IMR-90 (cell line): ENCODE measurements at places on chromosomes 3 and 15. TPM values are rescaled to one million over a fixed set of nuclear protein-coding genes. Genes with fewer than 3 reads are reported as not detected.
A peak's percentile ranks its signal among the peaks of the same experiment; 100 is the strongest.

The C15orf39 gene
- 1.3 and 1.9 TPM in 2 replicates for total RNA-seq

The ACKR2 gene
- not detected in 2 replicates for total RNA-seq

The NPAP1 gene
- not detected in 2 replicates for total RNA-seq

The IDH2 gene
- total RNA-seq: 87.2 and 118 TPM in 2 replicates

The LDHAL6B gene
- not detected in 2 replicates for total RNA-seq

The RETNLB gene
- total RNA-seq: not detected in 2 replicates

The SYNPR gene
- not detected in 2 replicates for total RNA-seq

The TBC1D5 gene
- 53.6 and 57.0 TPM in 2 replicates for total RNA-seq

The PTX3 gene
- 96.7 and 97.9 TPM in 2 replicates for total RNA-seq

The IP6K2 gene
- 73.7 and 76.9 TPM in 2 replicates for total RNA-seq

DNA sequence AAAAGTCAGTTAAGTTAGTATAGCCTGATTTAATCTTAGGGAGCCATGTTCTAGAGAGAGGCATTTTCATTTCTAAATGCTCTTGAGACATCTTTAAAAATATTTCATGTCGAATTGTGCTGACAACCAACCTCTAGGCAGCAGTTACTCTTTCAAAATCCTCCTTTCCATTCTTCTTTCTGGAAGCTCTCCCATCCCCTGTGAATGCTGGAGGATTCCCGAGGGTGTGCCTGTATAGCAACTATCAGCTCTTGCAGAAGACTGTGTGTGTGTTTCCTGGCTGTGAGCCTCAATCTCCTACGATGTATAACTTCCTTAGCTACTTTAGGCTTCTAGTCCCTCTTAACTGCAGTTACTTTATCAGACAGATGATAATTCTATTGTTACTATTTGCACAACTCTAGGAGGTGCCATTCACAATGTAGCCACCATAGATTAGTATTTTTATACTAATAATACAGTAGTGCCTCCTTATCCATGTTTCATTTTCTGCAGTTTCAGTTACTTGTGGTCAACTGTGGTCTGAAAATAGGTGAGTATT is 250.3 kb downstream of the EDEM1 start:
- H3K4me3 ChIP-seq: no peak overlapping the region
- no peaks in the 10 kb centered on the region for H3K4me1 ChIP-seq
- no peak for DNase-seq

- peak; percentile 56 for DNase-seq
- H3K36me3 ChIP-seq: peaks cover 2% of the 10 kb centered on the region; the same call in 1 of the 2 replicates
Measured at GRCh38 chr3:57557085-57557537, 1.0 kb downstream of the PDE12 start.

GRCh38 chr3:185927501-185928200 is 10.2 kb downstream of the TRA2B start:
- no peak overlapping the region for H3K27ac ChIP-seq
- DNase-seq: no peak
- no peak overlapping the region for H3K4me3 ChIP-seq
- peaks cover 26% of the 10 kb centered on the region for H3K36me3 ChIP-seq
- peaks cover 29% of the 10 kb centered on the region for H3K4me1 ChIP-seq
- no peaks in the 10 kb centered on the region for H3K27me3 ChIP-seq

DNA sequence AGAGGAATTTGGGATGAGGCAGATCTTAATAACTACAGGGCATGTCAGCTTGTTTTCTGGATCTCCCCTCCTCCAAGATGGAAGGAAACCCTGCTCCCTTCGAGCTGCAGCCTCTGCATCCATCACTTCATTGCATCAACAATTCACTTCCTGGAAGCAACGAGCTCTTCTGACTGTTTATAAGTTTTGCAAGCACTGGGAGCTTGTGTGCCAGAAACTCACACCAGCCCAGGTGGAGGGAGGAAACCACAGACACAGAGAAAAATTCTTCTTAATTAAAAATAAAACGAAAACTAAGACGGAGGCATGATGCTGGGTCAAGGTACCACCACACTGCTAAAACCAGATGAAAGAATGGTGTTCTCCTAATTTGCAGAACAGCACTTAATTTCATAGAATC is 10.6 kb downstream of the LRIG1 start:
- H3K4me1 ChIP-seq: peaks cover 26% of the 10 kb centered on the region
- no peak overlapping the region; the same call in 1 of the 2 replicates for H3K27ac ChIP-seq
- H3K36me3 ChIP-seq: no peaks in the 10 kb centered on the region
- no peaks in the 10 kb centered on the region for H3K27me3 ChIP-seq
- DNase-seq: peak; percentile 87
- H3K4me3 ChIP-seq: no peak overlapping the region

GRCh38 chr3:78881501-78881900 is 886.3 kb downstream of the ROBO1 start:
- no peak for DNase-seq
- H3K36me3 ChIP-seq: no peaks in the 10 kb centered on the region
- H3K27me3 ChIP-seq: no peaks in the 10 kb centered on the region
- no peak overlapping the region for H3K27ac ChIP-seq

DNA sequence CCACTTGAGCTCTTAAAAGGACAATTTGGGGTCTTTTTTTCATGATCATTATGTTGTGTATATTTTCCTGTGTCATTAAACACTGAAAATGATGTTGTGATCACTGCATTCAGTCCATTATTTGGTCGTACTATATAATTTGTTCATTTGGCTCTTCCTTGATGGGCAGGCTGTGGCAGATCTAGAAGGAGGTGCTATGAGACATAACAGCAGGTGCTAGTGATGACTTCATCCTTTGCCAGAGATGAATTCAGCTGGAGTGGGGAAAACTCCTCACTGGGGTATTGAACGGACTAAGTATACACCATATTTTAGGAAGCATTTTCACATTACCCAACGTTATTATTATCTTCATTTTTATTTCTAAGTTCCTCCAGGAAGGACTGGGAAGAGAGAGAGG is 12.0 kb downstream of the CMTM7 start:
- no peaks in the 10 kb centered on the region for H3K36me3 ChIP-seq
- no peak overlapping the region for H3K4me3 ChIP-seq
- H3K27ac ChIP-seq: no peak overlapping the region
- no peaks in the 10 kb centered on the region for H3K27me3 ChIP-seq
- no peak for DNase-seq
- H3K4me1 ChIP-seq: peaks cover 5% of the 10 kb centered on the region

GRCh38 chr15:50970524-50970923 is 62.0 kb downstream of the AP4E1 start:
- H3K27ac ChIP-seq: no peak overlapping the region
- no peak overlapping the region for H3K4me3 ChIP-seq
- H3K36me3 ChIP-seq: peaks cover 14% of the 10 kb centered on the region

DNA sequence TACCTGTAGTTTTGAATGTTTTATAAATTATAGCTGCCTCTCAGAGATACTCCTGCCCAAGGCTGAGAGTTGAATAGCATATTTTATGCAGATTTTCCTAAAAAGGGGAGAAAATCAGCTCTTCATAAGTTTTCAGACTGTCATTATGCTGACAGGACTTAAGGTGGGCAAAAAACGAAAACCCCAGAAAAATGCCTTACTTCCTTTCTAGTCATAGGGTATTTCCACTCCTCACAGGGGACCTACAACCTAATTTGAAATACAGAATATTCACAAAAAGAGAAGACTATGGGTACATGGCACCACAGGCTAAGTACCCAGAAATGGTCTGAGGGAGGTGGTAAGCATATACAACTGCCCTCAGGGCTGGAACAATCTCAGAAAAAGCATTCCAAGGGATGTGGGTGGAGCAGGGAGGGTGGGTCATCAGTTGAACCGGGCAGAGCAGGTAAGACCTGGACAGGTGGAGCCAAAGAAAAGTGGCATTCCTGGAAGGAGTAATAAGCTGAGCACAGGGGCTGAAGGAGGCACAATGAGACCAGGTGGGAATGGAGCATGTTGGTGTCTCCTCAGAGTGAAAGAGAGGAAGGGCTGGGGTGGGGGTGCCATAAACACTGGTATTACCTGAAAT is 10.6 kb upstream of the OXSR1 start:
- H3K27ac ChIP-seq: no peak overlapping the region
- DNase-seq: no peak

DNA sequence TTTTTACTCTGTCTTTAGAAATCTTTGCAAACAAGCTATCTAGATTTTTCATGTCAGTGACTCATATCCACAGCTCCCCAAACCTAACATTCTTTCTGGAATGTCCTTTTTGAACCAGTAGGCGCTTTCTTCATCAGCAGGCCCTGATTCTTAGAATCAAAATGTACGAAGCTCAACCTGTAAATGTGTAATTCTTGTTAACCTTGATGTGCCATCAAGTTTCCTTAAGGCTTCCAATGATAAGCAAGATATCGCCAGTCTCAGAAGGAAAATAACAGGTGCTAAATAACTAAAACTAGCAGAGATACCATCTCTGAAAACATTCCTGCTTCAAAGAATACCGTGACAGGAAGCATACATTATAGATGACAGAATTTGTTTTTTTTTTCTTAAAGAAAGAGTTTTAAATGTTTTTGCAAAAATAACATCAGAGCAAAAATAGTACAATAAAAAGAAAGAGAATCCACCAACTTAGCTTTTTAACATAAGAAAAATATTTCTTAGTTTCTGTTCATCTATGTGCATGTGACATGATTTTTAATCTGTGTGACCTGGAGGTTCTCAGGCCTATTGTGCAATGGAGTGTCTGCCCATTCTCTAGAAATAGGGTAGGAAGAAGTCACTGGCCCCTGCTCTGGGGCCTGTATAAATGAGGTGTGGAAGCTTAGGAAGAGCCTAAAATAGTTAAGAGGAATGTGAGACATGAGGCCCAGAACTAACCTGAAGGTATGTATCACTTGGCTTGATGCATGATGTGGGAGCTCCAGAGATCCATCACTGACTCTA is 14.7 kb upstream of the SECISBP2L start:
- H3K36me3 ChIP-seq: no peaks in the 10 kb centered on the region
- H3K27me3 ChIP-seq: no peaks in the 10 kb centered on the region
- H3K4me1 ChIP-seq: peaks cover 10% of the 10 kb centered on the region

DNA sequence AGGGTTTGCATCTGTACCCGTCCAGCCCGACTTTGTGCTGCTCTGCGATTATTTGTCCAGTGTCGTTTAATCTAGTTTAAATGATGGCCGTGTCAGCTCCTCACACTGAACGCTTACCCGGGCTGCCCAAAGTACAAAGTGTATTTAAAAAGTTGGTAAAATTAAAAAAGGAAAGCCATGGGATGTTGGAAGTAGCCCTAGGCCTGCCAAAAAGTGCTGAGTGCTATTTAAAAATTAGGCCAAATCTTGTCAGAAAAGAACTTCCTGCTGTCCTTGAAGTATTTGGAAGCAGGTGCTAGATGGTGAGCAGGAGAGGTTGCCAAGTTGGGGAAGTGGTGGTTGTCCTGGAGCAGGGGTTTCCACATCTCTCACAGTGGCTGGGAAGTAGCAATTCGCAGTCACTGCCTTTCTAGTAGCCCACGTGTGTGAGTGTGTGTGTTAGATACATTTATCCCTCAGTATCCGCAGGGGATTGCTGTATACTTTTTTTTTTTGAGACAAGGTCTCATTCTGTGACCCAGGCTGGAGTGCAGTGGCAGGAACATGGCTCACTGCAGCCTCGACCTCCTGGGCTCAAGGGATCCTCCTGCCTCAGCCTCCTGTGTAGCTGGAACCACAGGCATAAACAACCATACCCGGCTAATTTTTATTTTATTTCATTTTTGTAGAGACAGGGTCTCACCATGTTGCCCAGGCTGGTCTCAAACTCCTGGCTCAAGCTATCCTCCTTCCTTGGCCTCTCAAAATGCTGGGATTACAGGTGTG is 664 bp downstream of the PPCDC start:
- no peaks in the 10 kb centered on the region for H3K27me3 ChIP-seq
- DNase-seq: peak; percentile 22
- peak overlapping the region; percentile 75 for H3K27ac ChIP-seq
- peak overlapping the region; percentile 64 for H3K4me3 ChIP-seq

GRCh38 chr15:100180921-100181320 is 160.9 kb downstream of the ADAMTS17 start:
- H3K27me3 ChIP-seq: no peaks in the 10 kb centered on the region
- H3K36me3 ChIP-seq: no peaks in the 10 kb centered on the region
- H3K27ac ChIP-seq: no peak overlapping the region
- H3K4me3 ChIP-seq: no peak overlapping the region

DNA sequence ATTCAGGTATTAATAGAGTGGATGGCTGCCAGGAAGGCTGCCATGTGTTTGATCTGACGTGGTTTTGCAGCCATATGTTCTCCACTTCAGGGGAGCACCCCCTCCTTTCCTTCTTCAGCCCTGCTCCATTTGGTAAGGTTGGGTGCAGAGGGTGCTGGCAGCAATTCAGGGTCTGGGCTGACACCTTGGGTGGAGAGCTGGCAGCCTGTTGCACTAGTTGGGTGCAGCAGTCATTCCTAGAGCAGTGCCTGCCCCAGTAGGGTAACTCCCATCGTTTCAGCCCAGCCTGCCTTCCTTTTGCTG is 1.5 kb downstream of the TYRO3 start:
- no peak overlapping the region for H3K4me3 ChIP-seq
- H3K27me3 ChIP-seq: no peaks in the 10 kb centered on the region
- no peaks in the 10 kb centered on the region; the same call in 1 of the 2 replicates for H3K36me3 ChIP-seq
- DNase-seq: no peak

DNA sequence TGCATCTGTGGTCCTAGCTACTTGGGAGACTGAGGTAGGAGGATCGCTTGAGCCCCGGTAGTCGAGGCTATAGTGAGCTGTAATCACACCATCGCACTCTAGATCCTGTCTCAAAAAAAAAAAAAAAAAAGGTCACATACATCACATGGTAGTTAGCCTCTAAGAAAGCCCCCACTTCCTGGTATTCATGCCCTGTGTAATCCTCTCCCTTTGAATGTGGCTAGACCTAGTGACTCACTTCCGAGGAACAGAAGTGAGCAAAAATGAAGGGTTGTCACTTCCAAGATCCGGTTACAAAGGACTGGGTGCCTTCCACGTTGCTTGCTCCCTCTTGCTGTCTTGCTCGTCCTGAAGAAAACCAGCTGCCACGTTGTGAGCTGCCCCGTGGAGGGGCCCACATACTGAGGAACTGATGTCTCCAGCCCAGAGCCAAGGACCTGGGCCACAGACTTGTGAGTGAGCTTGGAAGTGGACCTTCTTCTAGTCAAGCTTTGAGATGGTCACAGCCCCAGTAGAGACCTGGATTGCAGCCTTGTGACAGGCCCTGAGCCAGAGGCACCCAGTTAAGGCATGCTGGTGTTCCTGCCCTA is 12.6 kb upstream of the LCTL start:
- peak overlapping the region; percentile 8; the same call in 1 of the 2 replicates for H3K27ac ChIP-seq
- H3K4me3 ChIP-seq: no peak overlapping the region
- peaks cover 18% of the 10 kb centered on the region for H3K4me1 ChIP-seq
- no peaks in the 10 kb centered on the region for H3K36me3 ChIP-seq
- DNase-seq: peak; percentile 77

DNA sequence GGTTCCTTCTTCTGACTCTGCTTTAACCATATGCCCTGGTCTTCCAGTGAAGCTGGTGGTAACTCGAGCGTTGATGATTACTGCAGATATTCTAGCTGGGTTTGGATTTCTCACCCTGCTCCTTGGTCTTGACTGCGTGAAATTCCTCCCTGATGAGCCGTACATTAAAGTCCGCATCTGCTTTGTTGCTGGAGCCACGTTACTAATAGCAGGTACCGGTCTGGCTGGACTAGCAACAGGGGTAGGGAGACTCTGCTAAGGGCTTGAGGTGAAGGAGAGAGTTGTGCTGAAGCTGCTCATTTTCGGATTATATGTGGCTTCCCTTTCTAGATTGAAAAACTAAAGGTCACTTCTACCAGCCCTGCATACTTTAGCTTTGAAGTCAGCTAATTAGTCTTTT is 16.8 kb downstream of the CLDN16 start:
- H3K27me3 ChIP-seq: no peaks in the 10 kb centered on the region
- no peak overlapping the region for H3K4me3 ChIP-seq
- no peaks in the 10 kb centered on the region for H3K36me3 ChIP-seq
- H3K27ac ChIP-seq: no peak overlapping the region
- DNase-seq: no peak

- H3K4me1 ChIP-seq: no peaks in the 10 kb centered on the region
- H3K27ac ChIP-seq: no peak overlapping the region
- no peak overlapping the region for H3K4me3 ChIP-seq
- no peak for DNase-seq
Measured at GRCh38 chr3:105700575-105700974, 168.2 kb downstream of the CBLB start.
